CD8-positive, alpha-beta memory T cell (primary cell): ENCODE measurements at places on chromosomes 11 and 22. TPM values are rescaled to one million over a fixed set of nuclear protein-coding genes. Genes with fewer than 3 reads are reported as not detected.
A peak's percentile ranks its signal among the peaks of the same experiment; 100 is the strongest.

C11orf65 gene
- polyA plus RNA-seq, result 0.78 TPM

GRCh38 chr22:17773606-17774205 lies 563 bp downstream of the BID start:
- DNase-seq, result peak; percentile 77

MYBPC3 gene
- not detected for polyA plus RNA-seq

DKK3 gene
- 20.4 TPM for polyA plus RNA-seq

DNA sequence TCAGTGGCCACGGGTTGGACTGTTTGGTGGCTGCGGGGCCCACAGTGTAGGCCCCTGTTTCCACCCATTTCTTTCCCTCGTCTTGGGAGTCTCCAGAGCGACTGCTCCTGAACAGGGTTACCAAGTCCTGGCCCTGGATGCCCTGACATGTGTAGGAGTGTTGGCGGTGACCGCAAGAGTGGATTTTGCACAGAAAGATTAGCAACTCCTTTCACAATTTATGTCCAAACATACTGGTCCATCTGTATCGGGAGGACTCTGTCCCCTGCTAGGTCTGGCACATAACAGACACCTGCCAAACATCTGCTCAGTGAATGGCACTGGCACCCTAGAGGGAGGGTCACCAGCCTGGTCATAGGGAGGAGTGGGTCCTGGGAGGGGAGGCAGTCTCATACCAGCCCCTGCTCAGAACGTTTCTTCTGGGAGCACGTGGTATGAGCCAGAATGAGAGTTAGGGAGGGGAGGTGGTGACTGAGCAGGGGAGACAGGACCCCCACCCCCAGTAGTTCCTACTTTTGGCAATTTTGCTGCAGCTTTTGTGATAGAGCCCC lies 3.4 kb upstream of the APOA1 start:
- DNase-seq, result no peak

DNA sequence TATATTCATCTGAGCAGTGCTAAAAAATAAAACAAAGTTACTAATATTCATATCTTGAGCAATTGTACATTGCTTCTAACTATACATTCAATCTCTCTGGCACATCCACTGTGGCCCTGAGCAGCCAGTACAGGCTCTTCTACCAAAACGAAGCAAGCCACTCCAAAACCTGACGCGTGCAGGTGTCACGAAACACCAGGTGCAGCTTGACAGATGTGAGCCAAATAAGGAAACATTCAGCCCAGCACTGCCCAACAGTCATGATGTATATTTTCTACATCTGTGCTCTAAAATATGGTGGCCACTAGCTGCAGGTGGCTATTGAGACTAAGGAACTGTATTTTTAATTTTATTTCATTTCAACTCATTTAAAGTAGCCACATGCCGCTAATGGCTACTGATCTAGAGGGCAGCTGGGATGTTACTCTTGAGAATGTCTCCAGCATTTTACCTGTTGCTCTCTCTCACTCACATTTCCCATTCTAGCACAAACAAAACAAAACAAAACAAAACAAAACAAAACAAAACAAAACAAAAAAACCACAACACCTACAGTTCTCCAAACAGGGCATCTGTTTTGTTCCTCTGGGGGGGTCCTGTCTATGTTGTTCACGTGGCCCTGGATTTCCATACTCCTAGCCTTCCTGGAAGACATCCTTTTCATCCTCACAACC lies 77.7 kb downstream of the LARGE1 start:
- DNase-seq, result no peak

GRCh38 chr11:38990841-38991240 lies 2392.8 kb upstream of the RAG2 start:
- no peak for DNase-seq

GRCh38 chr22:49023161-49023878 lies 804.4 kb downstream of the BRD1 start:
- DNase-seq, result no peak

GRCh38 chr22:36699915-36700314 lies 3.6 kb downstream of the CACNG2 start:
- no peak for DNase-seq

DNA sequence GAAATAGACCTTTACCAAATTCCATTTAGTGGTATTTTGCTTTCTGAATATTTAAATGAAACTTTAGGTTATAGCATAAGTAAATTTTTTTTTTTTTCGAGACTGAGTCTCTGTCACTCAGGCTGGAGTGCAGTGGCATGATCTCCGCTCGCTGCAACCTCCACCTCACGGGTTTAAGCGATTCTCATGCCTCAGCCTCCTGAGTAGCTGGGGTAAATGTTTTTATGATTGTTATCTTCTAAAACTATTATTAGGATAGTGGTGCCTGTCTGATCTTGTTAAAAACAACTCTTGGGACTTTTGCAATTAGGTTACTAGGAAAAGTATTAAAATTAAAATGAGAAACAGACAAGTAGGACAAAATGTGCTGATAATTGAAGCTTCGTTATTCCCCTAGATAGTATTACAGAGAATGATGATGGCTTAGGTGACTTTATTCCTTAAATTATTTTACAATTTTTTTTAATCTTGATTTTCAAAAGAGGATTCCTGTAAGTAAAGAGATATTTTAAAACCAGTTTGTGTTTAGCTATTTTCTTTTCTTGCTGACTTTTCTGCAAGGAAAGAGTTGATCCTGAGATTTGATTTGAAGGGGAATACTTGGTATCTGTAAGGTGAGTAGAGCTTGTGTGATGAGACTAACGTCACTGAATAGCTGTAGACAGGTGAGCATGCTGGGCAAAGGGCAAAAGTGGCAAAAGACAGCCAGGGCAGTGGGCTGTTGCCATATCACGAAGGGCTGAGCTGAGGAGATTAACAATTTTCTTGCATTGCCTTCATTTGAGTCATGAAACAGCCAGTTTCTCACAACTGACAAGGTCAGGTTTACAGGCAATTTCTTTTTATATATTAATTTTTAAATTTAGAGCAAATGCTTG lies 20.8 kb downstream of the CRKL start:
- DNase-seq, result no peak

DNA sequence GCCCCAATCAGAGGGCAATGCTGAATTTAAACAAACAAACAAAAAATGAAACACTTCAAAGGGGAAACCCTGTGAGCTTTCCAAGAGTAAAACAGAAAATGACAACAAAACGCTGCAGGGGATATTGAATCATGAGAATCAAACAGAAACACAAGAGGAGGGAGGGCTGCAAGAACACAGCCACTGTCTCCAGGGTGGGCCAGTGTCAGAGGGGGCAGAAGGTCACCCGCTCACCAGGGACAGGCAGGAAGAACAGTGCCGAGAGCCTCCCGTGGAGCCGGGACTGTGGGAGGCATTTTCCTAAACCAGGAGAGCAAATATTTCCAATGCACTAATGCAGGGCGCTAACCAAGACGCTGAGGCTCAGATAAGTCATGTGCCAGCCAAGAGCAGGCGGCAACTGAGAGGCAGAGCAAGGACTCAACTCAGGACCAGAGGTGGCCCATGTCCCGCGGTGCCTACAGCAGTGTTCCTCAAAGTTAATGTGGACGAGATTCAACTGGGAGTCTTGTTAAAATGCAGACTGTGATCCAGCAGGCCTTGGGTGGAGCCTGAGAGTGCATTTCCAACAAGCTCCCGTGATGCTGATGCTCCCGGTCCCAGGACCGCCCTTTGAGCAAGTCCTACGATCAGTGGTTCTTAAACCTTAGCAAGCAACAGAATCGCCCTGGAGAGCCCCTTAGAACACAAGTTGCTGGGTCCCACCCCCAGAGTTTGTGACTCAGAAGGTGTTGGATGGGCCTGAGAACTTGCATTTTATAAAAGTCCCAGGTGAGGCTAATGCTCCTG lies 197.2 kb downstream of the TENM4 start:
- DNase-seq, result no peak

UCP3 gene
- polyA plus RNA-seq, result 0.36 TPM

C22orf31 gene
- polyA plus RNA-seq, result not detected

GRCh38 chr22:22404598-22405284 lies 103.8 kb downstream of the ZNF280B start:
- no peak for DNase-seq

GRCh38 chr22:39873965-39874364 lies 19.6 kb downstream of the ENTHD1 start:
- no peak for DNase-seq

- no peak for DNase-seq
Measured at GRCh38 chr22:42289671-42290541, 19.5 kb upstream of the TCF20 start.

DNA sequence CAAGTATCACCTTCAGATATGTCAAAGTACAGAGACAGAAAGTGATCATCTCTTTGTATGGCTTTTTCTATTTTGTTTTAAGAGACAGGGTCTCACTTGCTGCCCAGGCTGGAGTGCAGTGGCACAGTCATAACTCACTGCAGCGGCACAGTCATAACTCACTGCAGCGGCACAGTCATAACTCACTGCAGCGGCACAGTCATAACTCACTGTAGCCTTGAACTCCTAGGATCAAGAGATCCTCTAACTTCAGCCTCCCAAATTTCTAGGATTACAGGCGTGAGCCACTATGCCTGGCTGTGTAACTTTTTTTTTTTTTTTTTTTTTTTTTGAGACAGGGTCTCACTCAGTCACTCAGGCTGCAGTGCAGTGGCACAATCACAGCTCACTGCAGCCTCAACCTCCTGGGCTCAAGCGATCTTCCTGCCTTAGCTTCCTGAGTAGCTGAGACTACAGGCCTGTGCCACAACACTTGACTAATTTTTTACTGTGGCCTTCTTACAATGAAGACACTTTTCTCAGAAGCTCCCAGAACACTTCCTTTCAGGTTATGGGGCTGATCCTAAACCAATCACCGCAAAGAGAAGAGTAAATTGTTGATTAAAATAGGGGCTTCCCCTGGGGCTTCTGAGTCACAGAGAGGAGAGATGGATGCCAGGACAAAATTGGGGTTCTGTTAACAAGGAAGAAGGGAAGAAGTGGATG lies 9.0 kb upstream of the HIKESHI start:
- DNase-seq, result no peak

DNA sequence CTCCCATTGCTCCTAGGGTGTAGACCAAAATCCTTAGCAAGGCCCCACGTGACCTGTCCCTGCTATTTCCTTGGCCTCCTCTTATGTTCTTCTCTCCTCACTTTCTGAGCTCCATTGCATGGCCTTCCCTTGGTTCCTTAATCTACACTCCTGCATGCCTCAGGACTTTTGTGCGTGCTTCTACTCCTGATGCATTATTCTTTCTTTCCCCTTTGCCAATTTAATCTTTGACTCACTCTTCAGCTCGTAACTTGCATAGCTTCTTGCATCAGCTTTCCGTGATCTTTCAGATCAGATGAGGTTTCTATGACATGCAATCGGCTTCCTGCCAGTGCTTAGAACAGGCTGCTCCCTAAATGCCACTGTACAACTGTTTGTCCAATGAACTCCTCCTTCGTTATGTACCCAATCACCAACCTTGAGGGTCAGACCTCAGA lies 261.6 kb upstream of the CADM1 start:
- DNase-seq, result no peak

HSPB2 gene
- polyA plus RNA-seq, result not detected

MPZL2 gene
- 0.36 TPM for polyA plus RNA-seq

- DNase-seq, result no peak
Measured at GRCh38 chr11:2559527-2560311, 114.9 kb downstream of the KCNQ1 start.

- peak; percentile 7 for DNase-seq
Measured at GRCh38 chr11:63839508-63840355, 822 bp downstream of the MARK2 start.

PRMT3 gene
- polyA plus RNA-seq, result 5.4 TPM

CASP1 gene
- polyA plus RNA-seq, result 152 TPM

CFAP300 gene
- not detected for polyA plus RNA-seq

CNTF gene
- not detected for polyA plus RNA-seq

- no peak for DNase-seq
Measured at GRCh38 chr11:113839842-113840241, 35.5 kb downstream of the USP28 start.

NAALAD2 gene
- not detected for polyA plus RNA-seq

DNA sequence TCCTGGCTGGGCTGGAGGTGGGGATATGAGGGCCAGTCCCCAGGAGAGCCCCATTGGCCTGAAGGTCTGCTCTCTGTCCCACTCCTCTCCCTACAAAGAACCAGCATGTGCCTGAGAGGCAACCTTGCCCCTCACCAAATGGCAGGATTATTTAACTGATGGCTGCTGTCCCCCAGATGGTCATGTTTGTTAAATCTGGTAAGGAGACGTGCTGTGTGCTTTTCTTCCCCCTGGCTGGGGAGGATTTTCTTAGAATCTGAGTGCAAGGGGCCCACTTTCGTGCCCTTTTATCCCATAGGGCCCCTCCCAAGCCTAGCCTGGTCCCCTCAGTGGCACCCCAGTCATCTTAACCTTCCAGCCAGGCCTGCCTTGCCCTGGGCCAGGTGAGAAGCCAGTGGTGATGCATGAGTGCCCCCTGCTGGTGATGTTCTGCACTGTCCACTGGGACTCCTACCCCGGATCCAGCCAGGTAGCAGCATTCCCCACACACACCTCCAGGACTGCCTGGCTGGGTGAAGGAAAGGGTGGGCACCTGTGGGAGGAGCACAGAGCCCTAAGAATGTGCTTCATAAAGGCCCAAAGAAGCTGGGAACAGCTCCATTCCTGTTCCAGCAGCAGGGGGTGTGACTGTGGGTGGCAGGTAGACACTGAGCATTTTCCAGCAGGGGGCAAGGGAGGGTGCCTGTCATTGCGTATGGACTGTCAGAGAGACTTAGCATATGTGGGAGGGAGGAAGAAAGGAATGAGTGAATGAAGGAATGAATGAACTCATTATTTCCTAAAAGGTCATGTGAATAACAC lies 28.9 kb downstream of the MFNG start:
- peak; percentile 86 for DNase-seq

DNA sequence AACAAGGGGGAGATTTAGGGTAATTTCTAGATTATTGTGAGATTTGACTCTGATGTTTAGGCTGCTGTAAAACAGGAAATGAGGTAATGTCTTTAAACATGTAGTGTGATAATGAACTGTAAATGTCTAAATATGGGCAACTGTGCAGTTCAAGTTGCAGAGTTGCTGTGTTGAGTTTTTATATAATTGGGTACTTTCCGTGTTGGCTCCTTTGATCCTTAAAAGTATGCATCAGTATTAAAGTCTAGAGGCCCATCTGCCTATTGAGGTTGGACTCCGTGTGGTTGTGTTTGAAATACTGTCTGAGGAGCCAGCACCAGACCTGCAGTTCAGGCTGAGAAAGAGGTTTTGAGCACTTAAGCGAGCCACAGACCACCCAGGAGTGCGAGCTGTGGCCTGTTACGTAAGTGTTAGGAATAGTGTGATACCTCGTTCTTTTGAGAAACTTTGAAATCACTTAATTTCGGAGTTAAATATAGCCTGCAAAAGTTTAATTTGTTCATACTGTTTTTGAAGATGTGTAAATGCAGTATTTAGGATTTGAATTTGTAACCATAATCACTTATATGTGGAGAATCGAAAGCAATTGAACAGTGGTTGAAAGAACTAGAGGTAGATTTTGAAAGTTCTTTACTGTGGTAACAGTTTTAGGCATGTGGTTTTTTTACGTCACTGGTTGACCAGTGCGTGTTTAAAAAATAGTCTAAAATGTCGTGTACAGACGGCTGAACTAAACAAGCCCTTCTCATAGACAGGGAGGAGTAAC lies 9.0 kb downstream of the FAM118A start:
- peak; percentile 63 for DNase-seq

- no peak for DNase-seq
Measured at GRCh38 chr11:120883404-120884080, 140.4 kb upstream of the TBCEL start.

SPON1 gene
- 2.0 TPM for polyA plus RNA-seq

- no peak for DNase-seq
Measured at GRCh38 chr11:65912845-65913244, 6.0 kb downstream of the C11orf68 start.
